ENCODE measurements at places on chromosomes 2 and 18.

- peak; percentile 88 for DNase-seq
Observed at GRCh38 chr2:203238704-203239526, at the start of gene CYP20A1. CYP20A1 (plus strand) TSS chr2:203239018; CDS start chr2:203239063, 45 bp downstream.

DNA sequence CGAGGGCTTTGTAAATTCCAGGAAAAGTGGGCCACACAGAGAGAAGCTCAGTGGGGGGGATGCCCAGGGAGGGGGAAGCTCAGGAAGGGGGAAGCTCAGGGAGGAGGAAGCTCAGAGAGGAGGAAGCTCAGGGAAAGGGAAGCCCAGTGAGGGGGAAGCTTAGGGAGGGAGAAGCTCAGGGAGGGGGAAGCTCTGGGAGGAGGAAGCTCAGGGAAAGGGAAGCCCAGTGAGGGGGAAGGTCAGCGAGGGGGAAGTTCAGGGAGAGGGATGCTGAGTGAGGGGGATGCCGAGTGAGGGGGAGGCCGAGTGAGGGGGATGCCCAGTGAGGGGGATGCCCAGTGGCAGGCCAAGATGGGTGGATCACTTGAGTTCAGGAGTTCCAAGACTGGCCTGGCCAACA, 821 bp upstream of the CHRNG start:
- DNase-seq, result no peak

DNA sequence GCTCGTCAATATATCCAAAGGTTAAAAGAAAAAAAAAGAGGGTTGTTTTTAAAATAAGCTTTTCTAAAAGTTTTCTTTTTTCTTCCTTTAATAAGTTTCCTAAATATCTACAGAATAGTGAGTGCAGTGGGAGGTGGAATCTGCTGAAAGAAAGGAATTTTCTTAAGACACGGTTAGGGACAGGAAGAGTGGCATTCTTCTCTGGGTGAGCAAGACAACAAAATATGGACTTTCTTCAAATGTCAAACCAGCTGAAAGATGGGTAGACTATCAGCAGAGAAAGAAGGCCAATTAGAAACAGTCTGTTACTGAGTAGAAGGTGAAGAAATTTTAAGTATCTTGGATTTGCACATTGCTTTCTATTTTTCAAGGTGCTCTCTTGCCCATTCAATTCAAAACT, 222.7 kb upstream of the PIK3C3 start:
- DNase-seq, result no peak

- DNase-seq, result no peak
Observed at GRCh38 chr2:182694189-182694588, 21.9 kb upstream of the DNAJC10 start.

GRCh38 chr2:1504311-1504750, 91.1 kb downstream of the TPO start:
- DNase-seq, result no peak

GRCh38 chr2:3466966-3467365, 52.4 kb downstream of the ADI1 start:
- DNase-seq, result no peak

DNA sequence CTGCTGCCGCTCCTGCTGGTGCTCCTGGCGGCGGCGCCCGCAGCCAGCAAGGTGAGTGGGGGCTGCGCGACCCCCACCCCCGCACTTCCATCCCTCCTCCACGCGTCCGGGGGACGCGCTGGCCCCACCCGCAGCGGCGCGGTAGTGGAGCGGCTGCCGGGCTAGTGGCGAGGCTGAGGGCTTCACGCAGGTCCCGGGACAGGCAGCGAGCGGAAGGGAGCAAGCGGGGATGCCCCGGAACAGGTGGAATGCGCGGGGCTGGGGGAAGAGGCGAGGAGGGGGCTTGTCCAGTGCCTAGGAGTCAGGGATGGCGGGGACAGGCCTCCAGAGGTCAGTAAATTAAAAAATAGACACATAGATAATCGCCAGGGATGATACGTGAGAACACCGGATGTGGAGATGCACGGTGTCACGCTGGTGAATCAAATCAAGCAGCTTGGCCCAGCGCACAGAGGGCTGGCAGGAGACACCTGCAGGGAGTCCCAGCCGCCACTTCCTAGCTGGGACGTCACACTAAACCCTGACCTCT, 403 bp downstream of the COL4A3 start:
- DNase-seq, result peak; percentile 69

- no peak for DNase-seq
Observed at GRCh38 chr2:236633775-236634560, 64.3 kb downstream of the ACKR3 start.

DNA sequence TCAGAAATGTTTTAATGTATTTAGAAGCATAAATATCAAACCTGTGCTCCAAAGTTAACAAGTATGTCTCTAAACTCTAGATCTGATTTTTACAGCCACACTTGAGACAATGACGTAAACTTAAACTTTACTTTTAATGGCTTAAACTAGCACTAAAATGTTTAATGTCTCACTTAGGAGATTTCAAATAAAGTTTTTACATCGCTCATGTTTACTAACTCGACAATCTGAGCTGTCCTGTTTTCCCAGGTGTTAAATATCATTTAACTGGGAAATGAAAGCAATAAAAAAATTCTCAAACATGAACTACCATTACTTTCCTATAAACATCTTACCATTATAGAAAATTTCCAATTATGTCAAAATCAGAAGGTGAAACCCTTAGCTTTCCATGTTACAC, 70.2 kb upstream of the FAM124B start:
- no peak for DNase-seq

DNA sequence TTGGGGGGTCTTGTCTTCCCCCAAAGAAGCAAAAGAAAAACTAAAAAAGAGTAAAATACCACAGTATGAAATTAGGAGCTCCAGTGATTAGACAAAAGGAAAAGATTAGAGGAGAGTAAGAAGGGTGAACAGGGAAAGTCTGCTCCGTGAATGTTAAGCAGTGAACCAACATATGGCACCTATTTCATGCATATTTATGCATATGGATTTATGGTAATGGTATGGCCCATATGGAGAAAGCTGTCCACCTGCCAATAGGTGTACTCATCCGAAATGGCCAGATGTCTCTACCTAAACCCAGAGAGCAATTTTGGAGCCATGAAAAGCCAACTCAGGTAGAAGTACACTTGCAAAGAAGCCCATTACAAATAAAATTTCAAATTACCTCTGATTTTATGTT, 404.0 kb upstream of the RAB6C start:
- no peak for DNase-seq

- DNase-seq, result no peak
Observed at GRCh38 chr2:187372213-187372612, 75.8 kb downstream of the CALCRL start.

DNA sequence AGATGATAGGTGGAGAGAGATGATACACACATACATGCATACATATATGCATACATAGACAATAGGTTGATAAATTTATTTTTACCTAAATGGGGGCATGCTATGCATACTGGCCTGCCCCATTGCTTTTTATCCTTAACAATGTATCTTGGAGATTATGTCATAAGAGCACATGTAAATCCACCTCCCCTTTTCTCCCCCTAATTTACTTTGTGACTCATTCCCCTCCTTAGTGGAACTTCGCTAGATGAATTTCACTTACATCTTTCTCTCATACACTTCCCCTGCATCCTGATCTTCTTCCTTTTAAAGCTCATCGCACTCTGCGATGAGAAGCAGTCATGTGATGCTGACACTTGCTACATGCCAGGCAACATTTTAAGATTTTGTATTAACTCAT, 223.6 kb downstream of the C1D start:
- DNase-seq, result no peak
